ENCODE measurements at places on chromosomes 7 and 10. TPM values are rescaled to one million over a fixed set of nuclear protein-coding genes. Genes with fewer than 3 reads are reported as not detected.
A peak's percentile ranks its signal among the peaks of the same experiment; 100 is the strongest.

DNA sequence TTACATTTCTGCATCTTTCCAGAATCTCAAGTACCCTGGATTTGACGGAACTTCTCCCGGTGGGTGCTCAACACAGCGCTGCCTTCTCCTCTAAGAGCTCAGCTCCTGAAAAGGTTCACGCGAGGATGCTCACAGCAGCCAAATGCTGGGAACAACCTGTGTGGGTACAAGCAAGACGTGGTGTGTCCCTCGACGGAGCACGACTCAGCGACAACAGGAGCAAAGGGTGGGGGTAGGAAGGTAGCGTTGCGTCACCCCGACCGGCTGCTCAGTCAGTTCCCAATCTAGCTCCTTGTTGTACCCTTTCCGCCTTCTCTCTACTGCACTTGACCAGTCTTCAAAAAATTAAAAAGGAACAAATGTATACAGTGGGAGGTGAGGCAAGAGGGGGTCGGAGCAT, 117.3 kb downstream of the PTPRN2 start:
- DNase-seq, result no peak

GRCh38 chr7:94396596-94396995, 1.9 kb downstream of the COL1A2 start:
- DNase-seq, result peak; percentile 17

DNA sequence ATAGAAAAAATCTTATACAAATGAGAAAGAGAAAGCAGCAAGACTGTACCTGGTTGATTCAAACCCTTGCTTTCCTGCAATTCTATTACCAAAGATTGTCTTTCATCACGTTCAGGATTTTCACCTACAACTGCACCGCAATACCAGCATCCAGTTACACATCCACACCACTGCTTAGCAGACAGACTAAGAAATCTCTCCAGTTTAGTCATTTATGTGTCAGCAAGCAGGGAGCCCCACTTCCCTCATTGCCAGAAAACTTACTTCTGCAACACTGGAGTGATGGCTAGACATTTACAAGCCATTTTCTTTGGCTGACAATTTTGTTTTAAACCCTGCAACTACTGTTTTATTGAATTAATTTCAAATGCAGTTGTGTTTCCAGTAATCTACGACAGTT, 359.6 kb upstream of the MEOX2 start:
- no peak for DNase-seq

- DNase-seq, result peak; percentile 29
Measured at GRCh38 chr10:3421537-3422257, 249.1 kb upstream of the PITRM1 start.

MRC1 gene
- total RNA-seq, result 148 TPM

GRCh38 chr10:131626274-131626673, 274.5 kb upstream of the PPP2R2D start:
- no peak for DNase-seq

CFAP58 gene
- 1.1 TPM for total RNA-seq

CALHM2 gene
- 12.2 TPM for total RNA-seq

FGFBP3 gene
- total RNA-seq, result 0.40 TPM

GRCh38 chr7:43148161-43148731, 35.8 kb downstream of the HECW1 start:
- DNase-seq, result no peak

- DNase-seq, result no peak
Measured at GRCh38 chr7:130897515-130898419, 163.8 kb upstream of the KLF14 start.

Data from lung microvascular endothelial cell (primary cell).